Pancreas (tissue), 10 donors: ENCODE measurements at places on chromosomes 4 and X. TPM values are rescaled to one million over a fixed set of nuclear protein-coding genes. Genes with fewer than 3 reads are reported as not detected.
A peak's percentile ranks its signal among the peaks of the same experiment; 100 is the strongest.

DNA sequence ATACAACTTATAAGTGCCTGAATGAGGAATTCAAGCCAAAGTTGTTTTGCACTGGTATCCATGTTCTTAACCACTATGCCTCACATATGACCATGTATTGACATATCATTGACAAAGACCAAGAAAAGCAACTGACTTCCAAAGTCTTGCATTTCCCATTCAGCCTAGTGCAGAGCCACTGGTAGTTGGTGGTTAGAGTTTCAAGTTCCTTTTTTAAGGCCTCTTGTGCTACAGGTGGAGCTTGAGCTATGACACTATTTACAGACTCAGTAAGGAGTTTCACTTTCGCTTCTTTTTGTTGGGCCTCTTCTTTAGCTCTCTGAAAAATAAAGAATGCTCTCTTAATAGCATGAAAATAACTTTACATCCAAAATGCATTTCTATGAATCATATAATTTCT lies 763.0 kb downstream of the DMD start:
- no peaks in the 10 kb centered on the region for H3K36me3 ChIP-seq
- no peak for DNase-seq
- H3K27ac ChIP-seq = no peak overlapping the region
- no peaks in the 10 kb centered on the region for H3K27me3 ChIP-seq
- H3K4me1 ChIP-seq = no peaks in the 10 kb centered on the region

DNA sequence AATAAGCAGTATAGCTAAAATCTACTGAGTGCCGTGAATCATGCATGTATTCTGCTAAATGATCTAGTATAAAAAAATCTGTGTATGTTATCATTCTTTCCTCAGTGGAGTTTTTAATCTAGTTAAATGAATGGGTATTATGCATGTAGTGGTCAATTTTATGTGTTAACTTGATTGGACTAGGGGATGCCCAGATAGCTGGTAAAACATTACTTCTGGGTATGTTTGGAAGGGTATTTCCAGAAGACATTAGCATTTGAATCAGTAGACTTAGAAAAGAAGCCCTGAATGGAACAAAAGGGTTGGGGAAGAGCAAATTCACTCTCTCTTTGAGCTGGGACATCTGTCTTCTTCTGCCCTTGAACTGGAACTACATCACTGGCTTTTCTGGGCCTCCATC lies 34.5 kb upstream of the SPRY1 start:
- no peaks in the 10 kb centered on the region for H3K36me3 ChIP-seq
- H3K4me3 ChIP-seq = no peak overlapping the region
- no peaks in the 10 kb centered on the region for H3K4me1 ChIP-seq
- DNase-seq = no peak

DNA sequence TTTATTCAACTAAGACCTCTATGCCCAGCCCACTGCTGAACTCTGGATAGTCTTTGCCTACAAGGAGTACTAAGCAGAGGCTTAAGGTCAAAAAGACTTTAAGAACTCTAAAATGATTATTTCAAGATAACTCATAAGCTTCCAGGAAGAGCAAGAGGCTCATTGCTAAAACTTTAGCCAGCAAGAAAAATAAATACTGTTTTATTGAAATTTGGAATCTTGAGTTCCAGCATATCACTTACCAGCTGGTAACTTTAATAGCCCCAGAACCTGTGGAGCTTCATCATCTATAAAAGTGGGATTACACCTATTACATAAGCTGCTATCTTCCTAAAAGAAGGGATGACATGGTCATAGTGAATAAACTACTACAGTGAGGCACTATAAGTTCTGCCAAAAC lies 47.0 kb downstream of the SEC24D start:
- H3K36me3 ChIP-seq = no peaks in the 10 kb centered on the region
- H3K27ac ChIP-seq = no peak overlapping the region
- no peaks in the 10 kb centered on the region for H3K27me3 ChIP-seq
- H3K4me1 ChIP-seq = no peaks in the 10 kb centered on the region
- no peak overlapping the region for H3K4me3 ChIP-seq

DNA sequence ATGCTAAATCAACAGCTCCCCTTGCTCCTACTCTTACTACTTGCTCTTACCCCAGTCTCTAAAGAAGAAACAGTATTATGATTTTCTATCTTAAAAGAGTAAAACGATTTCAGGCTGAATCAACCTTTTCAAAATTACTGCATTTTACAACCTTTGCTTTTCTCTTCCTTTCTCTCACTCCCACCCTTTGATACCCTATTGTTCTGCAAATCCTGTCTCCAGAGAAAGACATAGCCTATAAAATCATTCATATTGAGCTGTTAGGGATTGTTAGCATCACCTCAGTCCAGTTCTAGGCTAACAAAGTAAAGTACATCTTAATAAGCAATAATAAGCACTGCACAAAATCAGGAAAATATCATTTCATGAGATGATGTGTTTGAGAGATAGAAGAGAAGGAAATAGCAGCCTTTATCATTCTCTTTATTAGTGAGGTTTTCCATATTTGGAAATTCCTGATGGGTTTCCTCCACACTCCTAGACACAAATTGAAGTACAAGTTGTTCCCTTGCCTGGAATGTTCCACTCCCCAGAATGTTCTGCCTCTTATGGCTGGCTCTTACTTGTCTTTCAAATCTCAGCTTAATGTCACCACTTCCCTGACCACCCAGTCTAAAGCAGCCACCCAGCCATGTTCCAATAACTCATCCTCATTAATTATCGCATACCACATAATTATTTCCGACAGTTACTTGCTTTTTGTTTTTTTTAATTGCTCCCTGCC lies 219.7 kb downstream of the PALLD start:
- no peaks in the 10 kb centered on the region for H3K27me3 ChIP-seq
- no peaks in the 10 kb centered on the region for H3K36me3 ChIP-seq
- no peak for DNase-seq
- no peaks in the 10 kb centered on the region for H3K4me1 ChIP-seq

GRCh38 chr4:179509489-179509888 lies 2067.3 kb upstream of the AGA start:
- H3K27ac ChIP-seq = no peak overlapping the region
- H3K4me3 ChIP-seq = no peak overlapping the region
- H3K4me1 ChIP-seq = no peaks in the 10 kb centered on the region

DNA sequence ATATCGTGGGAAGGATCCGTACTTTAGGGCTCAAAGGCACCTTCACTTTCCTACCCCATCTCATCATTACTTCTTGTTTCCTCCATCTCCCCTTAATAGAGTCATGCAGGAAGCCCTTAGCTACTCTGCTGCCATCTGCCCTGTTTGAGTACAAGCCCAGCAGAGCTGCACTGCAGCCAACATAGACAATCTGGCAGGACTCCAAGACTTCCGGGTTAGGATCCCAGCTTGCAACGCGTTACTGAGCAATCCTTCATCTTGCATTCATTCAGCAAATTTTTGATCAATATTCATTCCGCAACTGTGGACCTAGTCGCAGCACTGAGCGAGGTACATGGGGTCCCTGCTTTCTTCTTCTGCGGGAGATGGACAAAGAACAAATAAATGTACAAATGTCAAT lies 344.9 kb downstream of the BCOR start:
- no peaks in the 10 kb centered on the region for H3K4me1 ChIP-seq
- DNase-seq = peak; percentile 50
- peak overlapping the region; percentile 51 for H3K27ac ChIP-seq
- no peaks in the 10 kb centered on the region for H3K36me3 ChIP-seq
- H3K27me3 ChIP-seq = peaks cover 6% of the 10 kb centered on the region

GRCh38 chr4:122978789-122979188 lies 56.4 kb upstream of the NUDT6 start:
- H3K4me1 ChIP-seq = no peaks in the 10 kb centered on the region
- H3K36me3 ChIP-seq = no peaks in the 10 kb centered on the region
- H3K27ac ChIP-seq = no peak overlapping the region
- no peak for DNase-seq
- H3K4me3 ChIP-seq = no peak overlapping the region
- H3K27me3 ChIP-seq = no peaks in the 10 kb centered on the region

- H3K36me3 ChIP-seq = no peaks in the 10 kb centered on the region
- H3K4me3 ChIP-seq = no peak overlapping the region
- DNase-seq = no peak
Measured at GRCh38 chr4:141002323-141002805, 130.9 kb downstream of the RNF150 start.

DNA sequence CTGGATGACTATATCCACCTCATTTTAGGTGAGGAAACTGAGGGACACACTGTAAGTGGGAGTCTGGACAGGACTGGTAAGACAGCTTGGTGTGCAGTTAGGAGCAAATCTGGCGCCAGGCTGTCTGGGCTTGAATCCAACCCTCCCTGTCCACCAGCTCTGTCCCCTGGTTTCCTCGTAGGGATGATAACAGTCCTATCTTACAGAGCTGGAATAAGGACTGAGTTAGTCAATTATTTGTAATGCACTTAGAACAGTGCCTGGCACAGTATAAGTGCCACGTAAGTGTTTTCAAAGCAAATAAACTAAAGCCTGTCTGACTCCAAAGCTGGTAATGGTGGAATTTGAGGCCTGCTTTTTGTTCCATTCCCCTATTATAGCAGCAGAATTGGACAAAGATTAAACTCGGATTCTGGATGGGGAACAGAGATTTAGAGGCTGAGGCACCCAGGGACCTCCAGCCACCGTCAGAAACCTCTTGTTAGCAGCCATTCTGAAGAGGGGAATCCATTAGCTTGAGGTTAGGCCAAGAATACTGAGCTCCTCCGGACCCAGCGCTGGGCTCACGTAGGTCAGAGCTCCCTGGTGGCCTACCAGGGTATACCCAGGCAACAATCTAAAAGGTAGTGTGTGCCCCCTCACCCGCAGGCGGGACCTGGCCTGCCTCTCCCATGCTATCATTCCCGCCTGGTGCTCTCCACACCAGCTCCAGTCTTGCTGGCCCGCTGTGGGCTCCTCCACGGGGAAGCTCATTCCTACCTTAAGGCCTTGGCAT lies 102.1 kb downstream of the UCHL1 start:
- peaks cover 7% of the 10 kb centered on the region for H3K4me1 ChIP-seq
- DNase-seq = no peak
- no peaks in the 10 kb centered on the region for H3K27me3 ChIP-seq
- H3K36me3 ChIP-seq = no peaks in the 10 kb centered on the region

DNA sequence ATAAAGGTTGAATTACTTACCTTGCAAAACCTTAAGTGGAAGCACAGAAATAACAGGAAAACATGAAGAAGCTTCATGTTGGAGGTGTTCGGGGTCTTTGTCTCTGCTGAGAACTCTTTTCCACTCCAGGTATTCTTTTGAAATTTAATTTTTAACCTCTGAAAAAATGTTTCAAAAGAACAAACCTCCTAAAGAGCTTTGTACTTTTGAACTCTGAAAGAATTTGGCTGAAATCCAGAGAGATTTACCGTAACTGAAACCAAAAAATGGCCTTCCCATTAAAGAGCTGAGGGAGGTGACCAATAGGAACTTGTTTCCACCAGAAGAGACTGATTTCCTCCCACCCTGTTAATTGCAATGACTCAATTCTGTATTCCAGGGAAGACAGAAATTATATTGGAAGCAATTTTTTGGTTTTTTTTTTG lies at the start of gene CFI:
TSS of gene CFI (minus strand) at position 105 of the 425 bp plus-strand sequence. CDS start at position 77, 28 bp downstream.
- H3K27me3 ChIP-seq = no peaks in the 10 kb centered on the region
- no peak for DNase-seq
- no peak within 1 kb of the TSS for H3K4me3 ChIP-seq
- H3K36me3 ChIP-seq = no peaks in the 10 kb centered on the region
- peak within 1 kb of the TSS; percentile 60 for H3K27ac ChIP-seq

- no peaks in the 10 kb centered on the region for H3K4me1 ChIP-seq
- no peak overlapping the region for H3K4me3 ChIP-seq
- no peaks in the 10 kb centered on the region for H3K27me3 ChIP-seq
- no peak overlapping the region for H3K27ac ChIP-seq
- H3K36me3 ChIP-seq = no peaks in the 10 kb centered on the region
Measured at GRCh38 chrX:48996969-48997368, 5.1 kb downstream of the GRIPAP1 start.

DNA sequence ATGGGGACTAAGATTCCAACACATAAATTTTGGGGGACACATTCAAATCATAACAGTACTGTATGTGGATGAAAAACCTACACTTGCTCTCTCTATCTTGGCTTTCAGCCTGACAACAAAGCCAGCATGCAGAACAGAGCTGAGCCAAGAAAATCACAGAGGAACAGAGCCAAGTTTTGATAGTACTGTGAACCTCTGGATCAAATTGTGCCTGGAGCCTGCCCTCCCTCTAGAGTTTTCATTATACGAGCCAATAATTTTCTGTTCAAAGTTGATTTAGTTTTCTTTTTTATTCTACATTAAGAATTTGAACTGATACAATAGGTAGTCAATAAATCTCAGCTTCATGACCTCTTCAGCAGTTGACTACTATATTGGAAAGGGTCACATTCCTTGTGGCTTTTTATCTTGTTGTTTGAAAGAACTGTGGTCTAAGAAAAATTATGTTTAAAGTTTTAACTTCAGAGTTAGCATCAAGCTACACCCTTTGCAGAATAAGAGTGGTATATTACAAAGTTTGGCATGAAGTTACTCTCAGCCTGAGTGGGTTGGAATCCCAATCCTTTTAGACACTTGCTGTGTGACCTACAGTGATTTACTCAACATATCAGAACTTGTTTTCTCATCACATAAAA lies 31.1 kb downstream of the GRID2 start:
- H3K4me1 ChIP-seq = no peaks in the 10 kb centered on the region
- no peak overlapping the region for H3K4me3 ChIP-seq
- H3K27ac ChIP-seq = no peak overlapping the region
- no peaks in the 10 kb centered on the region for H3K27me3 ChIP-seq

GRCh38 chrX:19742826-19743225 lies 144.6 kb downstream of the SH3KBP1 start:
- no peak for DNase-seq
- peaks cover 5% of the 10 kb centered on the region for H3K27me3 ChIP-seq
- no peaks in the 10 kb centered on the region for H3K4me1 ChIP-seq
- no peaks in the 10 kb centered on the region for H3K36me3 ChIP-seq

- no peak overlapping the region for H3K4me3 ChIP-seq
- DNase-seq = no peak
- no peaks in the 10 kb centered on the region for H3K36me3 ChIP-seq
- no peak overlapping the region for H3K27ac ChIP-seq
- H3K4me1 ChIP-seq = no peaks in the 10 kb centered on the region
Measured at GRCh38 chr4:181259081-181259709, 984.0 kb upstream of the TENM3 start.

Gene DMRTC1B
- polyA plus RNA-seq = 8.5 TPM

Gene CLCN4
- 3.3 TPM for polyA plus RNA-seq

Gene NWD2
- polyA plus RNA-seq = 0.02 TPM

Gene MAGEA1
- polyA plus RNA-seq = not detected

Gene TBCK
- 10.1 TPM for polyA plus RNA-seq

Gene DNAAF6
- polyA plus RNA-seq = not detected

Gene UGT2B11
- not detected for polyA plus RNA-seq

Gene OCIAD2
- polyA plus RNA-seq = 21.1 TPM

Gene TCEAL7
- polyA plus RNA-seq = 0.72 TPM
